H1 (cell line): ENCODE measurements at places on chromosomes 4 and X.
A peak's percentile ranks its signal among the peaks of the same experiment; 100 is the strongest.

- H3K27me3 ChIP-seq = no peaks in the 10 kb centered on the region
- H3K4me3 ChIP-seq = no peak overlapping the region
- no peaks in the 10 kb centered on the region for H3K36me3 ChIP-seq
Observed at GRCh38 chr4:76011700-76012387, 4.5 kb upstream of the CXCL9 start.

- H3K27ac ChIP-seq = no peak overlapping the region
- no peaks in the 10 kb centered on the region for H3K27me3 ChIP-seq
- H3K4me3 ChIP-seq = no peak overlapping the region
Observed at GRCh38 chrX:124488412-124489161, 142.2 kb downstream of the SH2D1A start.

DNA sequence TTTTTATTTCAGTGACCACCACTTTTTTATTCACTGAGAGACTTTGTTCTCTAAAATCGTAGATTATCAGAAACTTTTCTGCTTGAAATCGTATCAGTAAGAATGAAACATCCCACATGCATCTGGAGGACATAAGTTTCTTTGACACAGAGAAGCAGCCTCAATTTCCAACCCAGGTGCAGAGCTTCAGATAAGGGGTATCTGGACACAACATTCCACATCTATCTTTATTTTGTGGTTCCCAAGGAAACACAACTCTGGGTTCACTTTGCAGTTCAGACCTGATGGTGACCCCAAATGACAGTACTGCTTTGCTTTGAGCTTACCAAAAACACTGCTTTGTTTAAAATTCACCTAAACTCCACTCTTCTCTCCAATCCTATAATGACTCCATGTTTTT lies 1.3 kb upstream of the CLCN5 start:
- H3K4me3 ChIP-seq = no peak overlapping the region
- no peaks in the 10 kb centered on the region for H3K27me3 ChIP-seq
- H3K4me1 ChIP-seq = no peaks in the 10 kb centered on the region; the same call in 1 of the 2 replicates
- no peaks in the 10 kb centered on the region for H3K36me3 ChIP-seq

DNA sequence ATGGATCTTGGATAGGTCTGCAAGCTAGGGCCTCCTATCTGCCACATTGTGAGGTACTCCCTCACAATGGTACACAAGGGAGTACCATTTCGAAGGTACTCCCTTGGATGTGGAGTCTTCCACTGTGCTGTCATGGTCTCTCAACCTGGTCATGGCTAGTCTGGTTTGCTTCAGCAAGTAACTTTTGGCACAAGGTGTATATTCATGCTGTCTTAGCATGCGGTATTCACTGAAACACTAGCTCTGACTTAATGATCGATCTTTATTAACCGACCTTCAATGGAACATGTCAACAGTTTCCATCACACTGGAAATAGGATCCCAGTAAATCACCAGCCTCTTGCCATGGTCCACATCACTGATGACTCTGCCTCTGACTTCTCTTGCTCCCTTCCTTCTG lies 77.5 kb upstream of the HS3ST1 start:
- no peak for DNase-seq
- H3K4me1 ChIP-seq = no peaks in the 10 kb centered on the region
- H3K27ac ChIP-seq = no peak overlapping the region
- H3K4me3 ChIP-seq = no peak overlapping the region

- H3K27me3 ChIP-seq = no peaks in the 10 kb centered on the region
- no peak overlapping the region for H3K4me3 ChIP-seq
- H3K27ac ChIP-seq = no peak overlapping the region
- H3K36me3 ChIP-seq = no peaks in the 10 kb centered on the region
- no peak for DNase-seq
Observed at GRCh38 chrX:44828008-44828605, 15.7 kb upstream of the DUSP21 start.

GRCh38 chr4:139942241-139942640 lies 211.7 kb downstream of the MAML3 start:
- H3K4me3 ChIP-seq = no peak overlapping the region
- DNase-seq = no peak
- peaks cover 4% of the 10 kb centered on the region; the same call in 1 of the 2 replicates for H3K4me1 ChIP-seq
- H3K27me3 ChIP-seq = no peaks in the 10 kb centered on the region

- H3K4me3 ChIP-seq = no peak overlapping the region
- peaks cover 24% of the 10 kb centered on the region; the same call in 1 of the 2 replicates for H3K4me1 ChIP-seq
- H3K36me3 ChIP-seq = no peaks in the 10 kb centered on the region
- H3K27ac ChIP-seq = no peak overlapping the region
- DNase-seq = peak; percentile 43
Observed at GRCh38 chr4:152606753-152607152, 70.9 kb upstream of the FBXW7 start.

- peaks cover 12% of the 10 kb centered on the region; the same call in 1 of the 2 replicates for H3K4me1 ChIP-seq
- no peaks in the 10 kb centered on the region for H3K36me3 ChIP-seq
- peaks cover 2% of the 10 kb centered on the region; the same call in 1 of the 2 replicates for H3K27me3 ChIP-seq
- H3K4me3 ChIP-seq = no peak overlapping the region
- DNase-seq = no peak
- H3K27ac ChIP-seq = no peak overlapping the region
Observed at GRCh38 chr4:69522554-69522953, 26.8 kb upstream of the UGT2B4 start.

DNA sequence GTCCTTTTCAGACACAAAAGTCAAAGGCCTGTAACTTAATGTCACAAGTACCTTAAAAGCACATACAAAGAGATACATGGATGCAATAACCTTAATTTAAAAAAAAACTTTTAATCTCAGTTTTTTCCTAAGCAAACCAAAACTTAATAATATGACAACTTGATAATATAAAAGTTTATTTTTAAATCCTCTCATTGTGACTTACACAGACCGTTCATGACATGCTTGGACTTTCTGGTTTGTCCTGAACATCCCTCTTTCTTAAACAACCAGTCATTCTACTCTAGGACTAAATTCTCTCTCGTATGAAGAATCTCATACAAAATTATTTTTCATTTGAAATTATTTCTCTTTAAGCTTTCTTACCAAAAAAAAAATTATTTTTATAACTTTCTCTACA lies 43.1 kb upstream of the CYP2U1 start:
- H3K4me1 ChIP-seq = no peaks in the 10 kb centered on the region
- DNase-seq = no peak
- H3K27me3 ChIP-seq = no peaks in the 10 kb centered on the region

- peak overlapping the region; percentile 75 for H3K4me3 ChIP-seq
- no peaks in the 10 kb centered on the region for H3K36me3 ChIP-seq
- DNase-seq = no peak
- no peaks in the 10 kb centered on the region for H3K4me1 ChIP-seq
- H3K27ac ChIP-seq = no peak overlapping the region
- H3K27me3 ChIP-seq = peaks cover 3% of the 10 kb centered on the region
Observed at GRCh38 chrX:12790885-12791256, 341 bp upstream of the PRPS2 start.

DNA sequence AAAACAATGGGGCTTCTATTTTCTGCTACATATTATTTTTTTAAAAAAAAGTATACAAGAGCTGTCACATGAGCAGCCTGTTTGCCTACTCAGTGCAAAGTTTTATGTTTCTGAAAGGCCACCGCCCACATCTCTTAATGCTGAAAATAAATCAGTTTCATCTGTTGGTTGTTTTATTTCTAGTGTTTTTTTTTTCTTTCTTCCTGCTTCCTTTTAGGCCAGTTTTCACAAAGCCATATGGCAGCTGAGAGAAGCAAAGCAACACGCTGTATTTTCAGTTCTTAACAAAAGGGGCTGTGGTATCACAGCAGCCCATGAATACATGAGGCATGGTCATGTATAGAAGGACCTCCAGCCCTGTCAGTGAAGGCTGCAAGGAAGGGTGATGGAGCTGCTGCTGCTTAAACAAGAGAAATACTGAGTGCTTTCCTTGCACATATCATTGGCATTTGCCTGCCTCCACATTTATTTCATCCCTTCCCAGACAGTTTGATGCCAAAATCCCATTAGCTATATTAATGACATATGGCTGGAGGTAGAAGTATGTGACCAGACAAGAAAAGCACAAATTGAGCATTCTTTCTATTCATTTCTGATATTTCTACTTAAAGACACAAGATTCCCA lies 172.5 kb downstream of the PCDH18 start:
- H3K4me1 ChIP-seq = no peaks in the 10 kb centered on the region
- no peak overlapping the region for H3K4me3 ChIP-seq
- H3K27ac ChIP-seq = no peak overlapping the region
- DNase-seq = no peak
- H3K27me3 ChIP-seq = no peaks in the 10 kb centered on the region

DNA sequence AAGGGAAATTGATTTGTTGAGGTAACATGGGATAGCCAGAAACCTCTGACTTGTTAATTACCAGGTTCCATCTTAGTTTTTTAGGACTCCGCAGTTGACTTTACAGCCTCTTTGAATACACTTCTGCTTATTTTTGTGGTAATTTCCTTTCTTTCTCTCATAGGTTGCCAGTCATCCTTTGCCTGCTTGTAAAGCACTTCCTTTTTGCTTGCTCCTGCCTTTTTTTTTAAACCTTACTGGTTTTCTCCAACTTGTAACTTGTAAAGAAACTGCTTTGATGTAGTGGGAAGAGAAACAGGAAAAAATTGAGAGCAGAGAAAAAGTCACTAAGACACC lies 2.6 kb downstream of the PGK1 start:
- H3K27ac ChIP-seq = no peak overlapping the region
- H3K36me3 ChIP-seq = no peaks in the 10 kb centered on the region
- H3K27me3 ChIP-seq = no peaks in the 10 kb centered on the region
- no peaks in the 10 kb centered on the region; the same call in 1 of the 2 replicates for H3K4me1 ChIP-seq

DNA sequence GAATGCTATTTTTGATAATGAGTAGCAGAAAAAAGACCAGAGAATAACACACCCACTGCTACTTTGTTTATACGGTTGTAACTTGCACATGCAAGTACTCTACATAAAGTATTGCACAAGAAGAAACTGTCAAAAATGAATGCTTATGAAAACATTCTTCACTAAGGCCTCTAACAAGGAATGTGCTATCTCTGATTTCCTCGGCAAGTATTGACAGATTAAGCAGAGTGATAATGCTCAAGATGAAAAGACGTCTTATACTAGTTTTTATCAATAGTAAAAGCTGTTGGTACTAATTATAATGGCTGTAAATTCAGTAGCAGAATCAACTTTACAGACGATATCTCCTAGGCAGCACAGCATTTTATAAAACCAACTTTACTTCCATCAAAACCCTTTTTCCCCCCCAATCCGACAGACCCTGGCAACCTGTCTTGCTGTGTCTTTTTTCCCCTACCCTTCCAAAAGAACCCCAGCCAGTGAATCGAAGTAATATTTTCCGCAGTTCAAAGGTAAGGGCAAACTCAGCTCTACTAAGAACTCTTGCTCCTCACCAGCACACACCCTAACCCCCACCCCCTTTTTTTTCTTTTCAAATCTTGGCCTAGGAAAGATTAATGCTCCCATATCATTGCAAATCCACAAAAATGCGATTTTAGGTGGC lies 1.5 kb downstream of the FRYL start:
- H3K27me3 ChIP-seq = no peaks in the 10 kb centered on the region
- no peaks in the 10 kb centered on the region; the same call in 1 of the 2 replicates for H3K4me1 ChIP-seq
- peak overlapping the region; percentile 85 for H3K4me3 ChIP-seq

DNA sequence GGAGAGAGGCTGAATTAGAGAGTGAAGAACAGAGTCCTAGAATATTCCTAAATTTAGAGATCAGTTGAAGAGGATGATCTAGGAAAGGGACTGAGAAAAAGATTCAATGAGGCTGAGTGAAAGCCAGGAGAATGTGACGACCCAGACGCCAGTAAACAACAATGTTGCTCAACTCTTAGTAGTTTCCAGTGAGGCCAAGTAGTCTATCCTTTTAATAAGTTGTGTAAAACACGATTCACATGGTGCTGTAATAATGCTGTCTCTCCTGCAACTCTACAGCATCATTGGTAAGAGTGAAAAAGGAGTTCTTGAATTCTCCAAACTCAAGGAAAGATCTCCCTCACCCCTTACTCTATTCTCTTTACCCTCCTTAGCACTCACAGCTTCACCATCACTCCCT lies 140.3 kb downstream of the CFAP299 start:
- no peak overlapping the region for H3K27ac ChIP-seq
- H3K36me3 ChIP-seq = no peaks in the 10 kb centered on the region
- H3K4me1 ChIP-seq = peaks cover 2% of the 10 kb centered on the region
- no peak for DNase-seq
- H3K4me3 ChIP-seq = no peak overlapping the region

GRCh38 chr4:117063961-117064696 lies 21.2 kb downstream of the TRAM1L1 start:
- no peaks in the 10 kb centered on the region for H3K27me3 ChIP-seq
- no peaks in the 10 kb centered on the region for H3K4me1 ChIP-seq
- no peaks in the 10 kb centered on the region for H3K36me3 ChIP-seq
- H3K27ac ChIP-seq = no peak overlapping the region

DNA sequence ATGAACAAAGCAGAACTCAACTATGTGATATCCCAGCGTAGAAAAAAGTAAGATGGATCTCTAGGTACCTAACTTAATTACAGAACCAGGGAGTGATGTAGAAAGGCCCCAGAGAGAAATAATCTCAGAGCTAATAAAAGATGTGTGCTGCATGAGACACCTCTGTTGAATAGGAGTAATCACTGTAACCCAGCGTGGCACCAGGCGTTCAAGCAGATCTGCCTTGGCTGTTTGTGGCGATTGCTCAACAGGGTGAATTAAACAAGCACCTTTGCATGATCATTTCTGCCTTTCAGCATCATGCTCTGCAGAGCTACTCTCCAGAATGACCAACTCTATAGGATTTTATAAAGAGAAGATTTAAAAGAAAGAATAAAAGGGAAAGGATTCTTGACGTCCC lies 81.7 kb upstream of the KCNIP4 start:
- no peak for DNase-seq
- no peak overlapping the region for H3K4me3 ChIP-seq
- no peaks in the 10 kb centered on the region for H3K27me3 ChIP-seq
- H3K36me3 ChIP-seq = no peaks in the 10 kb centered on the region
- no peak overlapping the region for H3K27ac ChIP-seq

- no peaks in the 10 kb centered on the region for H3K27me3 ChIP-seq
- DNase-seq = no peak
- no peak overlapping the region for H3K4me3 ChIP-seq
- peaks cover 2% of the 10 kb centered on the region; the same call in 1 of the 2 replicates for H3K4me1 ChIP-seq
- H3K27ac ChIP-seq = no peak overlapping the region
Observed at GRCh38 chr4:138320831-138321230, 78.7 kb upstream of the SLC7A11 start.

DNA sequence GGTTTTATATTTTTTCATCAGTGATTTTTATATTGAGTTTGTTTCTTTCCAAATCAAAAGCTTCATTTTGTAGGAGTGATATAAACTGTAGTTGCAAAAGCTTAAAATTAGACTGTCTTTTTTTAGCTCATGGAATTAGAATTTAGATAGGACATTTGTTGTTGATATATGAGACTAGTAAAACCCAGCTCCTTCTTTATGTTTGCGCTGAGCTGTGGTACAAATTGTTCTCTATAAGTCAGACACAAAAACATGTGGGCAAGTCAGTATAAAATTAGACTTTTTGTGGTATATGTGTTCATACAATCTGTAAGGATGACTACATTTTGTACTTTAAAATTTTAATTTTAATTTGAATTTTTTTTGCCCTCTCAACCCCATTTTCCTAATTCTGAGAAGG lies 18.3 kb downstream of the FHIP1A start:
- H3K4me1 ChIP-seq = peaks cover 5% of the 10 kb centered on the region
- no peak overlapping the region for H3K27ac ChIP-seq
- H3K36me3 ChIP-seq = no peaks in the 10 kb centered on the region
- no peak for DNase-seq
- H3K4me3 ChIP-seq = no peak overlapping the region
